ENCODE measurements at places on chromosomes 6 and 20. TPM values are rescaled to one million over a fixed set of nuclear protein-coding genes. Genes with fewer than 3 reads are reported as not detected.

Gene ANGPT4
- 0.46 TPM for polyA plus RNA-seq

- DNase-seq: no peak
These were observed 38.3 kb downstream of the COX4I2 start for GRCh38 chr20:31675828-31676608.

DNA sequence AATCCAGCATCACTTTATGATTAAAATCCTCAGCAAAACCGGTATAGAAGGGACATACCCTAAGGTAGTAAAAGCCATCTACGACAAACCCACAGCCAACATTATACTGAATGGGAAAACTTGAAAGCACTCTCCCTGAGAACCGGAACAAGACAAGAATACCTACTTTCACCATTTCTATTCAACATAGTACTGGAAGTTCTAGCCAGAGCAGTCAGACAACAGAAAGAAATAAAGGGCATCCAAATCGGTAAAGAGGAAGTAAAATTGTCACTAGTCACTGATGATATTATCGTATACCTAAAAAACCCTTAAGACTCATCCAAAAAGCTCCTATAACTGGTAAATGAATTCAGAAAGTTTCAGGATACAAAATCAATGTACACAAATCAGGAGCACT is 33.3 kb downstream of the BLOC1S5 start:
- no peak for DNase-seq

DNA sequence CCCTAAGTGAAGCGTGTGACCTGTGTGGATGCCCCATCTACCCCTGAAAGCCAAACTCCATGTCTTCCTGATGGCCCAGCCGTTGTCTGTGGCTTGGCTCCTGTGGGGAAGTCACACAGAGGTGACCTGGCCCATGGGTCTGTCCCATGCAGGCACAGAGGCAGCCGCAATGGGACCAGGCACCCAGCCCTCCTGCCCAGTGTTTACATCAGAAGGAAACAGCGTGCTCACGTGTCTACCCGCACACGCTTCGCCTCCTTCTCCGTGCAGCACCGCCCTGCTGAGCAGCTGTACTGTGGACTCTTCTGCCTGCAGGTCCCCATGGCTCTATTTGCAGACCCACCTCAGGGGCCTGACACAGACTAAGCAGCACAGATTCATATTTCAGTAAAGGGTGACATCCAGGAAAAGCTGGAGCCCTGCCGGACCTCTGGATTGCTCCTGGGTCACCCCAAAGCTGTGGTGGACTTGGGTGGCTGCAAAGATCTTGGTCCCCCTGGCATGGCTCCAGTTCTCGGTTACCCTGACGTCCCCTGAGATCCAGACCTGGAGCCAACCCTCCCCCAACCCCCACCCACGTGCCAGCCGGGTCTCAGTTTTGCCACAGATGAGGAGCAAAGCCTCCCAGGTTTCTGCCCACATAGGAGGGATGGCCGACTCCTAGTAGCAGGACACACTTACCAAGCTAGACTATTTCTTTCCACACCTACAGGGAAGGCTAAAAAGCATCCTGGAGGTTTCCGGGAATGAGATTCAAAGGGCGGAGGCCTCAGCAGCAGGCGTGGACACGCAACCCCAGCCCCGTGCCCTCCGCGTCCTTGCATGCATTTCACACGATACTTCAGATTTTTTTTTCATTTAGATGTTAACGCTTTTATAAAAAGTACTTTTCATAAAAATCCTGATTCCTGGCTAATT is 120.3 kb downstream of the CDH4 start:
- no peak for DNase-seq

- no peak for DNase-seq
These were observed 175.8 kb downstream of the GMPR start for GRCh38 chr6:16414205-16414604.

- no peak for DNase-seq
These were observed 360.1 kb downstream of the PLCB1 start for GRCh38 chr20:8492173-8492572.
